Endothelial cell of umbilical vein (primary cell): ENCODE measurements at places on chromosomes 7 and 10. TPM values are rescaled to one million over a fixed set of nuclear protein-coding genes. Genes with fewer than 3 reads are reported as not detected.

The GIMAP2 gene
- total RNA-seq = 26.2 and 27.9 TPM in 2 replicates

The CNNM1 gene
- not detected in 2 replicates for total RNA-seq

The CLEC2L gene
- not detected in 2 replicates for total RNA-seq

The IMMP2L gene
- total RNA-seq = 7.9 and 9.9 TPM in 2 replicates

The ASB4 gene
- total RNA-seq = not detected in 2 replicates

The ERVW-1 gene
- total RNA-seq = not detected in 2 replicates

The NPFFR1 gene
- not detected in 2 replicates for total RNA-seq

The FAM131B gene
- total RNA-seq = 1.4 and 1.6 TPM in 2 replicates

The LRIT1 gene
- total RNA-seq = not detected in 2 replicates

The EIF5AL1 gene
- 0.28 and 0.29 TPM in 2 replicates for total RNA-seq

The HYAL4 gene
- total RNA-seq = not detected in 2 replicates

The MTURN gene
- 4.8 and 6.6 TPM in 2 replicates for total RNA-seq

The NKX2-3 gene
- not detected in 2 replicates for total RNA-seq

The SSBP1 gene
- total RNA-seq = 164 and 169 TPM in 2 replicates

The VIPR2 gene
- not detected in 2 replicates for total RNA-seq

The ARHGEF35 gene
- total RNA-seq = 0.48 and 0.82 TPM in 2 replicates

The FEZF1 gene
- total RNA-seq = not detected in 2 replicates

The WDR11 gene
- total RNA-seq = 58.9 and 73.9 TPM in 2 replicates

The MCMBP gene
- 61.9 and 62.5 TPM in 2 replicates for total RNA-seq

The MAGI2 gene
- total RNA-seq = 5.8 and 6.0 TPM in 2 replicates

The COBL gene
- total RNA-seq = 0.07 and 0.11 TPM in 2 replicates

The CPED1 gene
- 0.22 and 0.32 TPM in 2 replicates for total RNA-seq

The P4HA1 gene
- 29.0 and 29.1 TPM in 2 replicates for total RNA-seq

The MMS19 gene
- 80.9 and 95.2 TPM in 2 replicates for total RNA-seq

The PON3 gene
- 2.0 and 3.4 TPM in 2 replicates for total RNA-seq

The NUTM2B gene
- 0.14 and 0.86 TPM in 2 replicates for total RNA-seq

The PRSS2 gene
- total RNA-seq = not detected in 2 replicates

The CCDC201 gene
- total RNA-seq = not detected in 2 replicates

The KCNMA1 gene
- total RNA-seq = 0.44 and 0.82 TPM in 2 replicates

The FGFR2 gene
- not detected in 2 replicates for total RNA-seq

The NOC3L gene
- total RNA-seq = 19.8 and 20.5 TPM in 2 replicates

The MRC1 gene
- 0.12 and 0.13 TPM in 2 replicates for total RNA-seq

The AP1S1 gene
- total RNA-seq = 70.9 and 93.3 TPM in 2 replicates

The FKBP6 gene
- not detected in 2 replicates for total RNA-seq

The OR6B1 gene
- not detected in 2 replicates for total RNA-seq

The AS3MT gene
- 0.95 TPM in 1 of 2 replicates, not detected in the other for total RNA-seq
